Urothelium cell line (cell line): ENCODE measurements at places on chromosomes 7 and 10.

DNA sequence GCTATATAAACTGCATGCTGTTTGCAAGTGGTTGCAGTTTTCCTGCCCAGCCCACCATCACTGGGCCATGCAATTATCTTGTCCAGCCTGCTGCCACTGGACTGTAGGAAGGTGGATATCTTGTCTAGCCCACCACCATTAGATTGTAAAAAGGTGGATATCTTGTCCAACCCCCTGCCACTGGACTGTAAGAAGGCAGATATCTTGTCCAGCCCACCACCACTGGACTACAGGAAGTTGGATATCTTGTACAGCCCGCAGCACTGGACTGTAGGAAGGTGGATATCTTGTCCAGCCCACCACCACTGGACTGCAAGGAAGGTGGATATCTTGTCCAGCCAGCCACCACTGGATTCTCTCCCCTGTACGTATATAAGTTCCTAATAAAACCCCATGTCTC lies 69.8 kb downstream of the SKAP2 start:
- no peak for DNase-seq

DNA sequence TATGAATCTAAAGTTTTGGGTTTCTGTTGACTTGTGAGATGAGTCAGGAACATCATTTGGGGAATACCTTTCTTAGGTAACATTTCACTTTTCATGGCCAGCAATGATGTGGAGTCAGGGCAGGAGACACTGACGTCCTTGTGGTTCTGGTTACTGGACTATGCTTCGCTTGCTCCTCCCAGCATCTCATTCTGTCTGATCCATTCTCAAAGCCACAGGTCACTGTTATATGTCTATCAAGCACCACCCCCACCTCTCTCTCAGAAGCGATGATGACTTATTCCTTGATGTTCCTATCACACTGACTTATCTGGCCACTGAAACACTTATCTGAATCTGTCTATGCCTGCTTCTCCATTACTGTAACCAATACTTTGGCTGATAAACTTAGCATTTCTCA lies 51.6 kb downstream of the TES start:
- DNase-seq = no peak

GRCh38 chr10:11573497-11573896 lies 38.0 kb downstream of the USP6NL start:
- no peak for DNase-seq

GRCh38 chr7:153034791-153035190 lies 275.2 kb downstream of the ACTR3B start:
- DNase-seq = no peak

DNA sequence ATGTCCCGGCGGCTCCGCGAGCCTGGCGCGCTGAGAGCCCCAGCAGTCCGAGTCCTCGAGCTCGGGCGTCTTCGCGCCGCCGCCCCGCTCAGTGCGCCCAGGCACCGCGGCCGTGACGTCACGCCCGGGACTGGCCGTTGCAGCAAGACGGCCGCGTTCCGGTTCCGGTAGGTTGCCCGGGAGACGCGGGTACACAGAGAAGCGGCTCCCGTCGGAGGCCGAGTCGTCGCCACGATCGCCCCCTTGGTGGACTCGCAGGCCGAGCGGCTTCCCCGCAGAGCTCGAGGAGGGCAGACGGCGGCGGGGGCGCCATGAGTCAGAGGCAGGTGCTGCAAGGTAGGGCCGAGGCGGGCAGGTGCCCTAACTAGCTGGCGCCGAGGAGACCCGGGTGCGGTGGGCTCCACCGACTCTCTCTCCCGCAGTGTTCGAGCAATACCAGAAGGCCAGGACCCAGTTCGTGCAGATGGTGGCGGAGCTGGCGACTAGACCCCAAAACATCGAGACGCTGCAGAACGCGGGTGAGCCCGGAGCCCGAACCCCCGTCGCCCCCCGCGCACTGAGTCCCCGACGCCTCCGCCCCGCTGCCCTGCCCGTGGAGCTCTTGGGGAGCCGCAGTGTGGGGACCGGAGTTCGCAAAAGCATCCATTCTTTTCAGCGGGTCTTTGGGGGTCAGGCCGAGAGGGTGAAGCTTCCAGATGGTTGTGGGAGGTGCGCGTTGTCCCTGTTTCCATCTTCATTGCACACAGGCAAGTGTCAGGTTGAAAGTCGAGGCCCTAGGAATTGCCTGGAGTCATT lies at the start of gene SPAG6:
Gene SPAG6, plus strand, starts transcription at position 196 of the 795 bp plus-strand sequence. Its CDS starts 116 bp downstream, at position 312.
- no peak for DNase-seq
